ENCODE measurements at places on chromosomes 13 and 19.

- no peak for DNase-seq
Observed at GRCh38 chr13:28338006-28338574, 156.8 kb downstream of the FLT1 start.

GRCh38 chr19:17159466-17160393 lies 55.4 kb upstream of the USE1 start:
- peak; percentile 15 for DNase-seq

DNA sequence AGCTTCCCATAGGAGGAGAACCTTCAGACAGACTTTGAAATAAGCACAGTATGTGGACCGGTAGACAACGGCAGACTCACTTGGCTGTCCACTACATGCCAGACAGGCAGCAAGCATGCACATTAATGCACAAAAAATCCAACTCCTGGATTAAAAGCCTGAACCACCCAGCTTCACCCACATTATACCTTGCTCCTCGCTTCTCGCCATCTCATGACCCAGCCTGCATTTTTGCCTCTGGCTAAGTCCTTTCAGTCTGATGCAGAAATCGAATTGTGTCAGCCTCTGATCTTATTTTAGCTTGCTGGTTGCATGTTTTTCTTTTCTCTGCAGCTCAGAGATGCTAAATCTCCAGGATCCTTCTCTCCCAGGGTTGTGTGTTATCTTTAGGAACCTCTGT lies 358.7 kb downstream of the RFC3 start:
- no peak for DNase-seq

- DNase-seq: no peak
Observed at GRCh38 chr19:14542711-14543328, 13.4 kb downstream of the TECR start.

DNA sequence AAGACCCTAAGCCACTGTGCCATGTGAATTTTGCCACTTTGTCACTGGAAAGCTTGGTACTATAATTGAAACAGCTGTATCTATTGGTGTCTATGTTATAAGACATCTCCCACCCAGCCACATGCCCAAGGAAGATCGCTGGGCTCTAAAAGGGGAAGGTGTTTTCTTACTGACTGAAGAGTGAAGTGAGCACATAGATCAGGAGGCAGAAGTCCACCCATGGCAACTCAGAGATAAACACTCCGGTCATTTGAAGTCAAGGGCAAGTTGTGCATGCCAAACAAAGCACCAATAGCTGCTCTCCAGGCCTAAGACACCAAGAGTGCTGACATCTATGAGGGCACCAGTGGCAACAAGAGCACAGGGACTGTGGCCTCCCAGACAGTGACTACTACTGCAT lies 153.8 kb downstream of the KCTD12 start:
- no peak for DNase-seq

DNA sequence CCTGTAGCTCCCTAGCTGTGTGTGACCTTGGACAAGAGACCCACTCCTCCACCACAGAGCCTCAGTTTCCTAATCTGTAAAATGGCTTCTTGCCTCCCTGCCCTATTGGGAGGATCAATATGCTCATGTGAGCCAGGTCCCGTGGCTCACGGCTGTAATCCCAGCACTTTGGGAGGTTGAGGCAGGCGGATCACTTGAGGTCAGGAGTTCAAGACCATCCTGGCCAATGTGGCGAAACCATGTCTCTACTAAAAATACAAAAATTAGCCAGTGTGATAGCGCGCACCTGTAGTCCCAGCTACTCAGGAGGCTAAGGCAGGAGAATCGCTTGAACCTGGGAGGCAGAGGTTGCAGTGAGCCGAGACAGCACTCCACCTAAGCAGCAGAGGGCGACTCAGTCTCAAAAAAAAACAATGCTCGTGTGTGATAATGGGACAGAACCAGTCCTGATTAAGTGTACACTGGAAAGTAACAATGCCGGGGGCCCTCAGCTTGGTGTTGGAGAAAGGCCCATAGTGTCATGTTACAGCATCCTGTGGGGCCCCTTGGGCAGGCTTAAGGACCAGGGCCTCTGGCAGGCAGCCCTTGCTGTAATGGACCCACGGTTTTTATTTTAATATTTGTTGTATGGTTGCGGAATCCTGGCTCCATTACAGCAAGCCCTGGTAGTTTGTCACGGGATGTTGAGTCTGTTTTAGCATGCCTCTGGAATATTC lies 6.8 kb downstream of the RPS11 start:
- peak; percentile 79 for DNase-seq

- DNase-seq: no peak
Observed at GRCh38 chr19:17529239-17530158, 18.1 kb downstream of the PGLS start.

DNA sequence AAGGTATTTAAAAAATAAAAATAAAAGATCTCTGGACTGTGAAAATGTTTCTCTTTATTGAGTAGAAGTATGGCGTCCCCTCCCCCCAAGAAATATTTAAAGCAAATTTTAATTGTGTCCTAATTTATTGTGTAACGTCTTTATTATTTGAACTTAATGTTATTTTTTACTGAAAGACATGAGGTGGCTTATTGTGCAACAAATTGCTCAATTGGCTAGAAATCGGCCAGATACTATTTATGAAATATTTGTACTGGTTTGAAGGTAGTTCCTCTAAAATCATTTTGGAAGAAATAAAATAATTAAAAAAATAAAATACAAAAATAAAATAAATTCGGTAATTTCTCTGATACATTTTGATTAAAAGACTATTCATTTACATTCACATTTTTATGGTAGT lies 162.3 kb downstream of the DACH1 start:
- peak; percentile 22 for DNase-seq

DNA sequence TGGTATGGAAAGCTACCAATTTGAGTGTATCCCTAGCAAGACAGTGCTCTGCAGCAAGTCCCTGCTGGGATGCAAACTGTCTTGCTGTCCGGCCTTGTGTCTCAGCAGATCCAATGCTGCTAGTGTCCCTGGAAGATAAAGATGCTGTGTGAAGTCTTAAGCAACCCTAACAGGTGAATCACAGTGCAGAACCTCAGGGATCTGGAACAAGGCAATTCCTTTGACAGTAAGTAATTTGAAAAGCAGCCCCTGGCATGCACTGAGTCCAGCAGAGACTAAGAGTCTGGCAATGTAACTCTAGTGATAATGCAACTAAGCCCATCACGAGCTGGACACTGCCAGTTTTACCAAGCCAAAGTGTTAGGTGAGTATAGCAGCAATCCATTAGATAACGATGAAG lies 1.7 kb upstream of the UCHL3 start:
- peak; percentile 82 for DNase-seq

DNA sequence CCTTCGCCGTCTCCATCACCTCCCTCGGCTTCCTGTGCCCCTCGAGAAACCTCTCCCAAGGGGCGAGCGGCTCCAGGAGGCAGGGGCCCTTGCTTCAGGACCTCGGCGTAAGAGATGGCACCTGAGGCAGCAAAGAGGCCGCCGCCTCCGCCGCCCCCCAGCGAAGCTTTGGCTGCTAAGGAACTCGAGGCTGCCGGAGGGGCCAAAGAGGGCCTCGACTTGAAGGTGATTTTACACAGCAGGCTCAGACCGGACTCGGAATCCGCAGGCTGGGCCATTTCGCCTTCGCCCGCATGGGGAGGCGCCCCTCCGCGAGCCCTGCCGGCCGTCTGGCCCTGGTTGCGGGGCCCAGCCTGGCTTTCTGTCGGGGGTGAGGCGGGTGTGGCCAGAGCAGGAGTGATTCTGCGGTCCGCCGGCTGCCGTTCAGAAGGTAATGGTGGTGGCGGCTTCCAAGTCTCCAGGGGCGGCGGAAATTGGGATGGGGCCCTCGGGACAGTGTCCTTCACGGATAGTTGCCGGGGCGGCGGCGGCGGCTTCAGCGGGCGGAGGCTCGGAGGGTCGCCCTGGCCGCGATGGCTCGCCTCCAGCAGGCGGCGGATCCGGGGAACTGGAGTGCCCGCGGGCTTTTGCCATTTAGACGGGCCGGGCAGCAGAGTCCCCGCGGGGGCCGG lies 1.4 kb downstream of the GGN start:
- no peak for DNase-seq

DNA sequence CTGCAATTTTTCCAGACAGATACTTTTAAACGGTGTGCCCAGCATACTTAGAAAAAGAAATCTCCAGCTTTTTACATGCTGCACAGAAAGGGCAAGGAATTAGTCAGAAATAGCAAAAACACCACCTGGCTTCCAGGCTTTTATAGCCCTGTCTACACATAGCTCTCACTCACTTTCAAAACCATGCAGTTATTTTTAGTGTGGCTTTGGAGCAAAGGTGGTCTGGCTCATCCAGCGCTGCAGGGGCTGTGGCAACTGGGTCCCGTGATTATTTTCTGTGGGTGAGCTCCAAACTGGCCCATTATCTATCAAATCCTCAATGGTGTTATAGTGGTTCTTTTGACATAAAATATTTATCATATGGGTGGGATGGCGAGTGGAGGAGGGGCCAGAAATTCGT lies 57.0 kb downstream of the COL4A2 start:
- DNase-seq: no peak

DNA sequence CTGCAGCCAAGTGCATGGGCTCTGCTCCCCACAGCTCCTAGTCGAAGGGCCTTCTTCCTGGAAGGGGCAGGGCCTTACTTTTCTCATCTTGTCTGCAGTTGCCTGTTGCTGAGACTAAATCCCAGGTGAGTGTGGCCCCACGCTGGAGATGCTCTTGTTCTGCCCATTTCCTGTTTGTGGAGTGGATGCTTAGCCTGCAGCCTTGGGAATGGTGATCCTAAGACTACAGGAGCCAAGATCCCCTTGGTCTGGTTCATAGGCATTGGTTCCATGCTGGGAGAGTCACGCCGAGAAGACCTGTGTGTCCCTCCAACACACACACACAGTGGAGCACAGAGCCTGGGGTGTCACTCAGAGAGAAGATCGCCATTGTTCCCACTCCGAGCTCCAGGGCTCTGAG lies 23.5 kb downstream of the CFAP97D2 start:
- DNase-seq: no peak

- no peak for DNase-seq
Observed at GRCh38 chr19:35909684-35910035, 1.6 kb upstream of the TYROBP start.

GRCh38 chr13:113904411-113904810 lies 40.5 kb upstream of the GAS6 start:
- peak; percentile 86 for DNase-seq

- peak; percentile 37 for DNase-seq
Observed at GRCh38 chr13:75454497-75454896, 27.5 kb downstream of the TBC1D4 start.

DNA sequence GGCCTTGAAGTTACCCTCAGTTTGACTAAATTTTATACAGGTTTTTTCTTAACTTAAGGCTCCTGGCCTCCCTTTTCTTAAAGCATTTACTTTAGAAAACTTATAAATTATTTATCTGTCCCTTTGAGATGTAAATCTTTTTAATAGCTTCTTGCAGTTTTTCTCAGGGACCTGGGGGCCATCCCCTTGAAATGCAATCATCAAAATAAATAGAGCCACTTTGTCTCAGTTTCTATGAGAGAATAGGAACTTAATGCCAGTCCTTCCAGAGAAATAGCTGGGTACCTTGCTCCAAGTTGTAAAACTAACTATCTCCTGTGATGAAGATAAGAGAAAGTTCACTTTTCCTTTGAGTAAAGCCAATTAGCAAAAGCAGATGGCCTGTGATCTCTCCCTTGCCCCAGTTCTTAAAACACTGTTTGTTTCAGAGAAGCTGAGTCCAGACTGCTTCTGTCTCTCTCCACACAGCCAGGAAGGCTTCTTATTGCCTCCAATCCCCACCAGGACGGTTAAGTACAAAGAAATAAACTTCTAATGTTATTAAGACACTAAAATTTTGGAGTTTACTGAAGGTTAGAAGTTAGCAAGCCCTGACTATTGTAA lies 913.1 kb downstream of the OLFM4 start:
- DNase-seq: no peak

DNA sequence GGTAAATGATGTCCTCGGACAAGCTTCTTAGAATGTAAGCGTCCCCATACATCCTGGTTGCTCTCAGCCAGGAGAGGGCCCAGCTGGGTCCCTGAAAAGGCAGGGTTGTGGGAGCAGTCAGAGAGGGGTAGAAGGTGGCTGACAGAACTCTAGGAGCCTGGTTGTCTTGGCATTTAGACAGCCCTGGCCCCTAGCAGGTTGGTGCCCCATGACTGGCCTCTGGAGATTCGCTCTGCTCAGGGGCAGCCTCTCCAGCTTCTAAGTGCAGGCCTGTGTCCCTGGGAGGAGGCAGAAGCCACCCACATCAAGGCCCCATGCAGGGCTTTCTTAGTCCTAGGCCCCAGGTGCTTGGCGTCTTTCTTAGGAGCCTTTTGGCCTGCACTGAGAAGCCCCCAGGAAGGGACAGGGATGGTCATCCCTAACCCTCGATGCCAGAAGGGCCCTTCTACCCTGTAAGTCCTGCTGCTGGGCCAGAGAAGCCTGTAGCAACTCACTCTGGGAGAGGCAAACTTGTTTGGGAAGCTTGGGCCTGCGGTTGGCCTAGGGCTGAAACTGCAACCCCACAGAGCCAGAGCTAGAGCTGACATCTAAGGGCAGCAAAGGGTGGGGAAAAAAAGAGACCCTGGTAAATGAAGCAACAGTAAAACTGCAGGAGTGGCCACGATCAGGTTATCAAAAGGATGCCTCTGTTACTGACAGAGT lies 2.8 kb upstream of the CDX2 start:
- DNase-seq: no peak

GRCh38 chr19:4916292-4917082 lies 7.2 kb downstream of the UHRF1 start:
- no peak for DNase-seq

Measured in amniotic epithelial cell (primary cell).